ENCODE measurements at places on chromosomes 3 and 15.

DNA sequence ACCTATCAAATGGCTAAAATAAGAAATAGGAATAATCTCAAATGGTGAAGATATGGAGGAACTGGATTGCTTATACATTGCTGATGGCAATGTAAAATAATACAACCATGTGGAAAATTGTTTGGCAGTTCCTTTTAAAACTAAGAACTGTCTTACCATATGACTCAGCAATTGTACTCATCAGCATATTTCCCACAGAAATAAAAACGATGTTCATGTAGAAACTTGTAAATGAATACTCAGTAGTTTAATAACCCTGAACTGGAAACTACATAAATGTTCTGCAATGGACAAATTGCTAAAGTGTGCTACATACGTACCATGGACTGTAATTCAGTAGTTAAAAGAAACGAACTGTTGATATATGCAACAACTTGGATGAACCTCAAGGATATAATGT is 253.9 kb upstream of the RBMS3 start:
- DNase-seq = no peak

- DNase-seq = no peak
These were observed 20.1 kb downstream of the USP13 start for GRCh38 chr3:179672918-179673317.

GRCh38 chr3:195613468-195614069 is 29.8 kb upstream of the APOD start:
- no peak for DNase-seq

GRCh38 chr3:190491533-190492054 is 22.3 kb upstream of the IL1RAP start:
- no peak for DNase-seq

- no peak for DNase-seq
These were observed 28.6 kb upstream of the C3orf80 start for GRCh38 chr3:160196511-160197104.

- no peak for DNase-seq
These were observed 380.3 kb upstream of the THBS1 start for GRCh38 chr15:39200586-39200985.

- DNase-seq = no peak
These were observed 19.2 kb upstream of the SMAD6 start for GRCh38 chr15:66682865-66683264.

GRCh38 chr3:157543501-157544035 is 40.4 kb upstream of the VEPH1 start:
- DNase-seq = no peak

DNA sequence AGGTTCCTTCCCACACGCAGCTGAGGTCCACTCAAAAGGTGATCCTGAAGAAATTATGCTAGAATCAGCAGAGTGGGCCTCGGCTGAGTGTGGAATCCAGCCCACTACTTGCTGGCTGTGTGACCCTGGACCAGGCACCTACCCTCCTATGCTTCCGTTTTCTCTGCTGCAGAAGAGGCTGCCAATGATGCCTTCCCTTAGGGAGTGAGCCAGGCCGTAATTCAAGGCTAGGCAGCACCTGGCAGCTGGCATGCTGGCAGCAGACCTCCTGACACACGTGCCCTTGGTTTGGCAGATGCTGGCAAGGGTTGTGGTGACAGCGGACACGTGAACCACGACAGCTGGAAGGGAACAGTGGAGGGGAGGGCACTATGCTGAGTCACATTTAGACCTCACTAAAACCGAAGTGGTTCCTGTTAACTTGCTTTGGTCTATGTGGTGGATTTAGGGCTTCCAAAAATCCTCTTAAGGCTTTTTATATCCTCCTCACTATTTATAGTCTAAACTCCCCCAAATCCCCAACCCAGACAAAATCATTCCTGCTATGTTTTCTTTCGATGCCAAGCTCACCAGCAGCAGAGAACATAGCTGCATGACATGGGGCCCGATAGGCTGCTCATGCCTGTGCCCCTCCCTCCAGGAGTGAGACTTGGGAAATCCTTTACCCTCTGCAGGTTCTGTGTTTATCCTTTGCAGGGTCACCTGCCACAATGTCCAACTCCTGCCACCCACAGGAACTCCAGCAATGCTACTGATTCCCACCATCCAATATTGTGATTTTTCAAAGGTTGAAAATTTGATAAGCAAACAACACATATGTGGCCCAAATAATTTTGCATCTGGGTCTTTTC is 10.6 kb upstream of the PCSK6 start:
- no peak for DNase-seq

DNA sequence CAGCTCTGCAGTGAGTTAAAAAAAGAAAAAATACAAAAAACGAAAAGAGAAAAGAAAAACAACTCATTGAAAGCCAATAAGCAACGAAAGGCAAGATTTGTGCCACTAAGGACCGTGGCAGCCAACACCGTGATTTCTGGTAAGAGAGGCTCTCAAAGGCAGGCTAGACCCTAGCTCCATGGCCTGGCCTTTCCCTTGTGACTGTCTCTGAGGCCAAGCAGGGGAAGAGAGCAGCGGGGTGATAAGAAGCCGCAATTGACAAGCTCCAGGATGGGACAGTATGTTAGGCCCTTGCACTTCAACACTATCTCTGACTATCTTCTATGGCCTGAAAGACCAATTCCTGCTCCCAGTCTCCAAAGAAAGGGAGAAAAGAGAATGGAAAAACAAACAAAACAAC is 12.4 kb downstream of the APOD start:
- DNase-seq = no peak

DNA sequence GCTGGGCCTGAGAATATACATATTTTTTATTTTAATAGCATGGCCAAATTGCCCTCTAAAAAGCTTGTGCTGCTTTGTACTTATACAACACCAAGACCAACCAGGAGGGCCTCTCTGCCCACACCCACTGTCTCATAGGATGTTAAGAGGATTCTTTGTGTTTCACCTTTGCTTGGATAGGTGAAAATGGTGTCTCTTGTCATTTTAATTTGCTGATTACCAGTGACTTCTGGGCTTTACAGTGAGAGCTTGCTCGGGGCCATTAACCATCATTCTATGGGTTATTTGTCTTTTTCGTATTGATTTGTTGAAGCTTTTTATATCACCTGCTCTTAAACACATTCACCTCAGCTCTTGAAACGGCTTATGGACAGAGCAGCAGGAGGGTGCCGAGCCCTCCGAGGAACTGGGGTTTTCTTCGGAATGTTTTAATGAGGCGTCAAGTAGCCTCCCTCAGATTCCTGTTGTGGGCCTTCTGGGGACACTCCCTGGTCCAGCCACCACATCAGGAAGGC is 10.5 kb downstream of the PTH1R start:
- no peak for DNase-seq

DNA sequence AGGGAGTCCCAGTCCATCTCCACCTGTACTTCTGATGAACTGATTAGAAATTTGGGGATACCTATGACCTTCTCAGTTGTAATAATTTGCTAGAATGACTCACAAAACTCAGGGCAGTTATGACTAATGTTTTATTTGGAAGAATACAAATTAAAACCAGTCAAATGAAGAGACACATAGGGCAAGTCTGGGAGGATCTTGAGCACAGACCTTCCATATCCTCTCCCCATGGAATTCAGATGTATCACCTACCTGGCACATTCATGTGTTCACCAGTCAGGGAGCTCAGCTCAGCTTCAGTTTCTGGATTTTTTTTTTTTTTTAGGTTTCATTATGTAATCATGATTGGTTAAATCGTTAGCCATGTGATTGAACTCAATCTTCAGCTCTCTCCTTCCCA is 247.7 kb downstream of the VGLL3 start:
- DNase-seq = no peak

DNA sequence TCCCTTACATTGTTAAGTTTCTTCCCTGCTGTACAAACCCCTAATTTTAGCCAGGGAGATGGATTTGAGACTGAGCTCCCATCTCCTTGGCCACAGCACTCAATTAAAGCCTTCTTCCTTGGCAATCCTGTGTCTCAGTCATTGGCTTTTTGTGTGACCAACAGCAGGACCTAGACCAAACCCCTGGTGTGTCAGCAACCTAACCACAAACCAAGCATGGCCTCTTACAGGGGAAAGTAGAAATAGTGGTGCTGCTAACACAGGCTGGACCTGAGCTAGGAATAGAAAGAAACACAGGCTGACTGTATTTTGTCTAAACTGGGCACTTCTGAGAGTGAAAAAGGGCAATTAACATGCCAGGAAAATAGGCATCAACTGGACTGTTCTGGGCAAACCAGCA is 37.9 kb downstream of the PPCDC start:
- DNase-seq = no peak

- DNase-seq = no peak
These were observed 6.3 kb downstream of the CCNB2 start for GRCh38 chr15:59111251-59111650.

DNA sequence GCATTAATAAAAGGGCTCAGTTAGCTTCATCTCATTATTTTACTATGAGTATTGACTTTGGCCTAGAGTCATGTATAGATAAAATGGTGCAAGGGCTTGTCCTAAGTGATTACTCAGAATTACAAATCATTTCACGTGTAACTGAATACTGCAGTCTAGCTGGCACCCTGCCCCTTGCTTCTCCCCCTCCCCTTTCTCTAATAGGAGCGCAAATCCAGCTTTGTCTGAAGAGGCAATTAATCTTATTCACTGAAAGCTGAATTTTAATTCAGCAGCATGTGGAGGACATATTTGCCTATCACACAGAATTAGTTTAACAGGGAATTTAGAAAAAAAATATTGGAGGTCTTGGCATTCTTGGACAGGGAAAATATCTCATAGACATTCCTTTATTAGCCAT is 412.1 kb upstream of the DPH6 start:
- DNase-seq = no peak

GRCh38 chr15:38624244-38625205 is 59.9 kb upstream of the RASGRP1 start:
- DNase-seq = no peak

- no peak for DNase-seq
These were observed 217.2 kb upstream of the IGF1R start for GRCh38 chr15:98431171-98431570.

GRCh38 chr15:67805008-67805665 is 20.2 kb upstream of the SKOR1 start:
- DNase-seq = no peak

DNA sequence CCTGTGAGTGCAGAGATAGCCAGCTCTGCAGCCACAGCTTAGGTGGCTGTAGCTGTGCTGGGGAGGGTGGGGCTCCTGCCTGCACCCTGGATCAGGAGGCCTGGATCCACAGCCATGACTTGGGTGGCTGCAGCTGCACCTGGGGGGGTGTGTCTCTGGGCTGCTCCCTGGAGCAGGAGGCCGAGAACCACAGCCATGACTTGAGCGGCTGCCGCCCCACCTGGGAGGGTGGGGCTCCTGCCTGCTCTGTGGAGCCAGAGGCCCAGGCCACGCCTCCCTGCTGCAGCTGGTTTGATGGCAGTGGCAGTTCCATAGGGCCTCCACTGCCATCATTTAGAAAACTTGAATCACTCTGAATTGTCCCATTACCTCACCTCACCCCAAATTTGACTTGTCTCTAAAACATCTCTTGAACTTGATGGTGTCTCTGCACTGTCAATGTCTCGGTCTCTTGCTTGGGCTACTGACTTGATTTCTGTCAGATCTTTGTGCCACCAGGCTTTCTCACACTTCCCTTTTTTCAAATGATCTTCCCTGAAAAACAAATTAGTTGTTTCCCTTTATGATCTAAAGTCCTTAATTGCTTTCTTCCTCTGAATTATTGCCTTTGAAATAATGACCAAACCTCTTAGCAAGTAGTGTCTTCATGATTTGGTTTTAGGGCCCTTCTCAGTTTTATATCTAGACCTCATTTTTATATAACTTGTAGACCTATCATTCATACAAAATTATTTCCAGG is 313.2 kb upstream of the MME start:
- DNase-seq = no peak

GRCh38 chr3:194386066-194386465 is 13.0 kb downstream of the GP5 start:
- DNase-seq = no peak

DNA sequence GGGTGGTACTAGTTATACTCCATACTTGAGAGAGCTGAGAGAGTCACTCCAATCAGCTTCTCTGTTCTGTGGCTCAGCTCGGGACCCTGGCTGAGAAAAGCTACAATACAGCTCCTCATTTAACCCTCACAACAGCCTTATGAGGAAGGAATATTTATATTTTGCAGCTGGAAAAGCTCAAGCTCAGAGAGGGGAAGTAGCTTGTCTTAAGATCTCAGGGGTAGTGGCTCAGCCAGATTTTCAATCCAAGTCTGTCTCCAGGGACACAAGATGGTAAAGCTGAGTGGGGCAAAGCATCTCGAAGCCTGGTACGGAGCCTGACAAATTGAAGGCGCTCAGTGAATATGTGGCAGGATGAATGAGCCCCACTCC is 14.8 kb downstream of the SCAMP2 start:
- no peak for DNase-seq

- no peak for DNase-seq
These were observed 148.4 kb downstream of the B3GALNT1 start for GRCh38 chr3:160956785-160957184.

- no peak for DNase-seq
These were observed 5.6 kb downstream of the ALPK3 start for GRCh38 chr15:84822653-84823281.

GRCh38 chr3:197750396-197750831 is 731 bp downstream of the FYTTD1 start:
- DNase-seq = no peak

DNA sequence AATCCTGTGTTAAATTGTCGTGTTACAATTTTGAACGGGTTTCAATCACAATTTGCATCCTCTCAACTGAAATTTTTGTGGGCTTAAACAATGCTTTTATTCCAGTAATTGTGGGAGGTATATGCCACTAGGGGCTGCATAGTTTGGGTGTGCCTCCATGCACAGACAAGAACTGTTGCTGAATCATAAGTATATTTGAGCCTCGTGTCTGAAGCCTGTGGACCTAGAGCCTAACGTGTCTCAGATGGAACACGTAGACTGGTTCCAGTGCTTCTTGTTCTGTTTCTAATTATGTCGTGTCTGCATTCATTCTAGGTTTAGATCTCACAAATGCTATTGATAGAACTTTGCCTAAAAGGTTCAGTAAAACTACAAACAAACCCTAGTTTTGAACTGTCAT is 363.4 kb downstream of the RBMS3 start:
- no peak for DNase-seq

DNA sequence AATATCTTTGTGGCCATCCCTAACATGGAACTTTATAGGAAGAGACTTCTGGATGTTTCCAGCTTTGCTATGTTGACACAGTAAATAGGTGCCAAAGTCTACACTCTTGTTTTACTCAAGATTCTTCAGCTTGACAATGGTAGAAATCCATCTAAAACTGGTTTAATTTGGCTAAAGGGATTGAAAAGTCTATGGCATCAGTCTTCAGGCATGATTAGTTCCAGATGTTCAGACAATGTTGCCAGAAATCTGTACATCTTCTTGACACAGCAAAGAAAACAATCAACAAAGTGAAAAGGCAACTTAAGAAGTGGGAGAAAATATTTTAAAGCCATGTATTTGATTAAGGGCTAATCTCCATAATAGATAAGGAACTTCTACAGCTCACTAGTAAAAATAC is 130.5 kb downstream of the LRRC3B start:
- DNase-seq = no peak

DNA sequence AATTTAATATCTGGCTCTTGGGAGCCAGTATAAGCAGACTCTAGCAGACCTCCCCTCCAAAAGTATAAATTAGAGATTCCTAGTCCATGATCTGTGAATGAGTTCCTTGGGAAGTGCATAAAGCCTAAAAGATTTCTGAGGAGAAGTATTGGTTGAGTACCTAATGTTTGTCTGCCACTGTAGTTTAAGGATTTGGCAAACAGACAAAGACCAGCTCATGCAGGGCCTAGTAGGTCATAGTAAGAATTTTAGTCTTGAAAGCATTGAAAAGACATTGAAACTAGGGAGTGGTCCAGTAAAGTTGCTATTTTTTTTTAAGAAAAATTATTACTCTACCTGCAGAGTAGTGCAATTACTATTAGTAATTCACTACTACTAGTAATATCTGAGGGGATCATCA is 67.5 kb downstream of the SPRED1 start:
- DNase-seq = no peak

Data from stimulated activated CD4-positive, alpha-beta T cell treated with anti-CD3 and anti-CD28 coated beads, TNF-alpha, amount 100 ng/mL, for 1 hour (primary cell).